ENCODE measurements at places on chromosomes 16 and 17.

GRCh38 chr17:59504821-59505220, 60.6 kb upstream of the DHX40 start:
- DNase-seq: no peak

DNA sequence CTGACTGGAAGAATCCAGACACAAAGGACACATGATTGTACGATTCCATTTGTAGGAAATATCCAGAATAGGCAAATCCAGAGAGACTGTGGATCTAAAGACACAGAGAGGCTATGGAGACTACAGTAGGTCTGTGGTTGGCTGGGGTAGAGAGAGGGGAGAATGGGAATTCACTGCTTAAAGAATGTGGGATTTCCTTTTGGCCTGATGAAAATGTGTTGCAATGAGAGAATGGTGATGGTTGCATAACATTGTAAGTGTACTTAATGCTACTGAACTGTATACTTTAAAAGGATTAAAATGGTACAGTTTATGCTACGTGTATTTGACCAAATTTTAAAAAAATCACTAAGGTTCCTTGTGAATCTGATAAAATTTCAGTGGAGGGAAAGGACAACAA, 62.1 kb downstream of the GPRC5B start:
- no peak for DNase-seq

- no peak for DNase-seq
Observed at GRCh38 chr16:89150981-89151380, 20.6 kb upstream of the CDH15 start.

- DNase-seq: no peak
Observed at GRCh38 chr17:7855660-7856010, 769 bp downstream of the TMEM88 start.

GRCh38 chr17:48247038-48247437, 139.5 kb downstream of the SNX11 start:
- no peak for DNase-seq
